CD4-positive, alpha-beta T cell treated with Interleukin-2 at 100 ng/mL for 4 hours (primary cell): ENCODE measurements at places on chromosomes 13 and 19.
A peak's percentile ranks its signal among the peaks of the same experiment; 100 is the strongest.

DNA sequence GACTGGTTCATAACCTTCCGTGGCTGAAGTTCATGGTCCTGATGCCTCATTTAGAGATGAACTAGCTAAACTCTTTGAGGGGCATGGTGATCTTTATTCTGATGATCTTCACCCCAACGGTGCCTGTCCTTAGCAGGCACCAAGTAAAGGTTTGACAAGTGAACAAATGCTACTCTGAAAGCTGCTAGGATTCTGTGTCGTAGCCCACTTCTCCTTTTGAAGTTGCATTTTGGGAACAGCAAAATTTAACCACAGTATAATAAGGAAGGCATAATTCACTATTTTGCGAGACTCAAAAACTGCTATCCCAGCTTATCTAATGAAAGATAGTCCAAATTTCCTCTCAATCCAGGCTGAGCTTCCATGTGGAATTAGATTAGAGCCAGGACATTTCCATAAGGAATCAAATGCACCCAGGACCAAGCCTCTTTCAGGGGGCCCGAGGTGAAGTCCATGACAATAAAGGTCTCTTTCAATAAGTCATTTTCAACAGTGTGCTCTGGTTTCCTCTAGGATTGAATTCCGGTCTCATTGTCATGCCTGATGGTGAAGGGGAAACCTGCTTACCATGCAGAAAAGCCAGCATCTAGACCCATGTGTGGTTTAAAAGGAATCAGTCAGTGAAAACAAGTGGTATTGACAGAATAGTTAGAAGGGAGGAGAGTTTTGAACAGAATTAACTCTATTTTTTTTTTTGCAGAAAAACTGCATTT lies 23.1 kb downstream of the SIAH3 start:
- no peak for DNase-seq

- DNase-seq: peak; percentile 23
Measured at GRCh38 chr19:58355908-58356765, 2.8 kb upstream of the A1BG start.

DNA sequence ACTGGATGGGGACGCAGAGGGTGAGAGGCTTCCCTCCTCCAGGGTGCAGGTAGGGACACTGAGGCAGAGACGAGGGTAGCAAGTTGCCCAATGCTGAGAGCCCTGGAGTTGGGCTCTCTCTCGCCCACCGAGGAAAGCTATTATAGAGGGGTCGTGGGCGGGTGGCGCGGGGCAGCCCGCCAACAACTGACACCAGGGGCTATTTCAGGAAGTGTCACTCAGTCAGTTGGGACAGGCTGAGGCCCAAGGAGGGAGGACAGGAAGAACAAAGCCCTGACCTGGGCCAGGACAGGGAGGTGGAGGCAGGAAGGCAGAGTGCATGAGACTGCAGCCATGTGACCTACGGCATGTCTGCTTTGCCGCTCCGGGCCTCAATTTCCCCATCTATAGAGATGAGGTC lies 29.9 kb downstream of the TINCR start:
- no peak for DNase-seq

- no peak for DNase-seq
Measured at GRCh38 chr19:772730-773436, 22.0 kb downstream of the MISP start.
